ENCODE measurements at places on chromosomes 7 and 10.
A peak's percentile ranks its signal among the peaks of the same experiment; 100 is the strongest.

GRCh38 chr7:42029405-42029804 lies 207.6 kb downstream of the GLI3 start:
- H3K36me3 ChIP-seq, result no peaks in the 10 kb centered on the region
- no peaks in the 10 kb centered on the region for H3K4me1 ChIP-seq
- H3K4me3 ChIP-seq, result no peak overlapping the region
- no peak overlapping the region for H3K27ac ChIP-seq
- H3K27me3 ChIP-seq, result no peaks in the 10 kb centered on the region

GRCh38 chr7:143171697-143172096 lies 11.5 kb upstream of the TAS2R39 start:
- no peak overlapping the region for H3K27ac ChIP-seq
- H3K27me3 ChIP-seq, result peaks cover 3% of the 10 kb centered on the region
- no peak overlapping the region for H3K4me3 ChIP-seq

GRCh38 chr7:37027104-37027503 lies 302.8 kb upstream of the AOAH start:
- peaks cover 27% of the 10 kb centered on the region for H3K4me1 ChIP-seq
- H3K36me3 ChIP-seq, result peaks cover 38% of the 10 kb centered on the region
- H3K4me3 ChIP-seq, result no peak overlapping the region

GRCh38 chr7:132828502-132828901 lies 252.2 kb upstream of the PLXNA4 start:
- H3K36me3 ChIP-seq, result peaks cover 7% of the 10 kb centered on the region
- H3K27me3 ChIP-seq, result no peaks in the 10 kb centered on the region
- H3K4me3 ChIP-seq, result no peak overlapping the region
- no peak for DNase-seq

- no peak for DNase-seq
- H3K4me3 ChIP-seq, result no peak overlapping the region
- H3K36me3 ChIP-seq, result no peaks in the 10 kb centered on the region
- H3K4me1 ChIP-seq, result no peaks in the 10 kb centered on the region
These were observed 51.2 kb downstream of the PDK4 start for GRCh38 chr7:95545007-95545615.

GRCh38 chr7:85823396-85824080 lies 636.7 kb upstream of the SEMA3D start:
- no peak overlapping the region for H3K4me3 ChIP-seq
- H3K27ac ChIP-seq, result no peak overlapping the region
- no peaks in the 10 kb centered on the region for H3K36me3 ChIP-seq
- no peaks in the 10 kb centered on the region for H3K27me3 ChIP-seq
- H3K4me1 ChIP-seq, result no peaks in the 10 kb centered on the region

DNA sequence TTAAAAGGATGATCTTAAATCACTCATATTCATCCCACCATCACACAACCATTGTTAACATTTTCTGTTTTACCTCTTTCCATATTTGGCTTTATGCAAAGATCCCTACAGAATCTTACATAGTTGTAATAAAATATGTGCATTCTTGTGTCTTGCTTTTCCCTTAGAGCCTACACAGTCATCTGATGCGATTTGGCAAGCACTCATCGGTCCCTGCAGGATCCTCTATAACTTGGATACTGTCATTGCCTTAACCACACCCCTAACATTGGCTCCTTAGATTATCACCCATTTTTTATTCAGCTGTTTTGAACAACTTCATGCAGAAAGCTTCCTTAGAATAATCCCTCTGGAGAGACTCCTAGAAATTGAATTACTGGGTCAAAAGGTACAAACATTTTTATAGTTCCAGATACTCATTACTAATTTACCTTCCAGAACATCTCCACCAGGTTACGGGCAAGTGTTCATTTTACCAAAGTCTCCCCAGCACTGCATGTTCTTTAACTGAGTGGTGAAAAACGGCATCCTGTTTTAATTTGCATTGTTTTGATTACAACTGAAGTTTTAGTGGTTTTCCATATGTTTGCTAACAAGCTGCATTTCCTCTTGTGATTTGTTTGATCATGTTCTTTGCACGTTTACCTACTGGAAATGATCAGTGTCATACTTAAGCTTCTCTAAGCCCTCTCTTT lies 268.3 kb downstream of the GRID1 start:
- DNase-seq, result no peak
- H3K36me3 ChIP-seq, result no peaks in the 10 kb centered on the region
- H3K27me3 ChIP-seq, result peaks cover 16% of the 10 kb centered on the region
- no peak overlapping the region for H3K27ac ChIP-seq

DNA sequence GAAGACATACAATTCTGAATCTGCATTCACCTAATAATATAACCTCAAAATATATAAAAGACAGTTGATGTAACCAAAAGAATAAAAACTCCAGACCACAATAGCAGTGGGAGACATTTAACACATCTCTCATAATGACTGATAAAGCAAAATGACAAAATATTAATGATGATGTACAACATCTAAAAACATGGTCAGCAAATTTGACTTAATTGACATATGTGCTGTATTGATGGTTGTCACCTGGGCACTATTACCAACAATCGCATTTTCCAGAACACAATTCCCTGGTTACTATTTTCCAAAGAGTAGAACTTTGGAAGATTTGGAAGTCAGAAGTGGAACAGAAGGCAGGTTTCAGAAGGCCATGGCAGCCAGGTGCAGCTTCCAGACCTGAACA lies 899.5 kb upstream of the CELF2 start:
- no peak overlapping the region for H3K4me3 ChIP-seq
- H3K4me1 ChIP-seq, result no peaks in the 10 kb centered on the region
- no peaks in the 10 kb centered on the region for H3K36me3 ChIP-seq
- no peak for DNase-seq
- H3K27ac ChIP-seq, result no peak overlapping the region
- H3K27me3 ChIP-seq, result no peaks in the 10 kb centered on the region

DNA sequence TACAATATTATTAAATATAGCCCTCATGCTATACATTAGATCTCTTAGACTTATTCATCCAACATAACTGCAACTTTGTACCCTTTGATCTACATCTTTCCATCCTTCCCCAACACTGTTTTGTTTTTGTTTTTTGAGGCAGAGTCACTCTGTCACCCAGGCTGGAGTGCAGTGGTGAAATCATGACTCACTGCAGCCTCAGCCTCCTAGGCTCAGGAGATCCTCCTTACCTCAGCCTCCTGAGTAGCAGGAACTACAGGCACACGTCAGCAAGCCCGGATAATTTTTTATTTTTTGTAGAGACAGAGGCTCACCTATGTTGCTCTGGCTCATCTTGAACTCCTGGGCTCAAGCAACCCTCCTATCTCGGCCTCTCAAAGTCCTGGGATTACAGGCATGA lies 53.3 kb downstream of the NT5C2 start:
- no peak overlapping the region for H3K27ac ChIP-seq
- H3K27me3 ChIP-seq, result no peaks in the 10 kb centered on the region
- peaks cover 2% of the 10 kb centered on the region for H3K4me1 ChIP-seq
- no peak for DNase-seq

GRCh38 chr7:32283546-32283945 lies 206.6 kb downstream of the LSM5 start:
- H3K36me3 ChIP-seq, result no peaks in the 10 kb centered on the region
- H3K27me3 ChIP-seq, result no peaks in the 10 kb centered on the region
- H3K27ac ChIP-seq, result no peak overlapping the region
- H3K4me1 ChIP-seq, result no peaks in the 10 kb centered on the region

GRCh38 chr7:55191161-55191925 lies 172.5 kb downstream of the EGFR start:
- H3K27ac ChIP-seq, result no peak overlapping the region
- H3K27me3 ChIP-seq, result peaks cover 15% of the 10 kb centered on the region
- no peak for DNase-seq

DNA sequence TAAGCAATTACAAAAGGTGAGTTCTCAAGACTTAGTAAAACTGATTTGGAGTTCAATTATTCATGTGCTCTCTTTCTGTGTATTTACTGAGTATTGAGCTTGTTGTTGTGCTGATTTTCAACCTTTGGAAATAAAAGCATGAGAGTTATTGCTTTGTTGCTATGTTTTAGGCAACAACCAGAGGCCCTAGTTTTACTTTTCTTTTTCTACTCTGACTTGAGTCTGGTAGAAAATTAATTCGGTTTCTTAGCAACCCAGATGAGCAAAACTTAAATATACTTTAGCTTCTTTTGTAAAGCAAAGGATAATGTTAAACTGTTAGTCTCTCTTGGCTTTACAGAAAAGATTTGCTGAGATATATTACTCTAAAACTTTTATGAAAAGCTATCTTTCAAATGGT lies 66.4 kb upstream of the SCIN start:
- peaks cover under 1% of the 10 kb centered on the region for H3K27me3 ChIP-seq
- DNase-seq, result no peak
- H3K4me1 ChIP-seq, result no peaks in the 10 kb centered on the region
- H3K4me3 ChIP-seq, result no peak overlapping the region
- H3K36me3 ChIP-seq, result no peaks in the 10 kb centered on the region
- H3K27ac ChIP-seq, result no peak overlapping the region

DNA sequence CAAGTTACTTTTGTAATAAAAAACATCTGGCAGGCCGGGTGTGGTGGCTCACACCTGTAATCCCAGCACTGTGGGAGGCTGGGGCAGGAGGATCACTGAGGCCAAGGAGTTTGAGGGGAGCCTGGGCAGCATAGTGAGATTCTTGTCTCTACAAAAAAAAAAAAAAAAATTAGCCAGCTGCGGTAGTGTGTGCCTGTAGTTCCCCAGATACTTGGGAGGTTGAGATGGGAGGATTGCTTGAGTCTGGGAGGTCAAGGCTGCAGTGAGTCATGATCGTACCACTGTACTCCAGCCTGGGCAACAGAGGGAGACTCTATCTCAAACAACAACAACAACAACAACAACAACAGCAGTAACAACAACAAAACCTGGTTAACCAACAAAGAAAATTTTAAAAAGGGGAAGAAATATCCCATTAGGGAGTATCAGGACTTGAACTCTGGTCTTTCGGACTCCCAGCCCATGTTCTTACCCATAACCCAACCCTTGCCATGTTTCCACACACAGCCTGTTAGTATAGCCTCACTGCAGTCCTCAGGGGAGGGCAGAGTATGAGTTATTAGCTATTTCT lies 17.2 kb downstream of the PALD1 start:
- no peak for DNase-seq
- no peaks in the 10 kb centered on the region for H3K36me3 ChIP-seq
- peaks cover 25% of the 10 kb centered on the region for H3K4me1 ChIP-seq
- no peak overlapping the region for H3K27ac ChIP-seq
- peaks cover 17% of the 10 kb centered on the region for H3K27me3 ChIP-seq

DNA sequence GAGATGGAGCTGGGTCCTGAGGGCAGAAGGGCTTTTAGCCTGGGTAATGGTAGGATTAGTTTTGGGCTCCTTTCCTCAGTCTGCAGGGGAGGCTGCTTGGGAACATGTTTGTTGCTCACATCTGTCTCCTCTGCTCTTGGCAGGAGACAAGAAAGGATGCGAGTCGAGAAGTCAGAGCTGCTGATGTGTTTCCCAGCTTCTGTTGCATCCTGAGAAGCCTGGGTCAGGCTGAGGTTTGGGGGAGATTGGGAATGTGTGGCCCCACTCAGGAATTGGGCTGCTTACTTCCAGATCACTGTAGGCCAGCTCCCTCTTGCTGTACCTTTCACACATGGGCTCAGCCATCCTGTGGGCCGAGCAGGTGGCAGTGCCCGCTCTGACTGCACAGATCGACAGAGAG lies 79.2 kb downstream of the CCNY start:
- no peak for DNase-seq
- no peaks in the 10 kb centered on the region for H3K27me3 ChIP-seq
- no peaks in the 10 kb centered on the region for H3K36me3 ChIP-seq
- H3K4me3 ChIP-seq, result no peak overlapping the region

DNA sequence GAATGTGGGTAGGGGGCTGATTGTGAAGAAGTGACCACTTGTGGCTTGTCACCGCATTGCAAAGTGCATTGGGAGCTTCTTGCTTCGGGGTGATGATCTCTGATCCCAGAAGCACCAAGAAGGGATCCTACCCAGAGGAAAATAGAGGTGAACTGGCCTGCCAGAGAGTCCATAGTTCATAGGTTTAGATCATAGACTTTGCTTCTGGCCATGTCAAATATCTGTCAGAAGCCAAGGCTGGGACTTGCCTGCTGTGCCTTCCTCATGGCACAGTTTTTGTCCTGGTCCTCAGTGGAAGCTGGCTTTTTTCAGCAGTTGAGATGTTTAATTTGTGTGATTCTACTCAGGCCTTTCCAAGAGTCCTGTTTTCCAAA lies 1.1 kb downstream of the ZSWIM8 start:
- no peak for DNase-seq
- H3K4me3 ChIP-seq, result peak overlapping the region; percentile 85

GRCh38 chr7:4226524-4226882 lies 455.6 kb upstream of the FOXK1 start:
- H3K36me3 ChIP-seq, result no peaks in the 10 kb centered on the region
- no peak overlapping the region for H3K27ac ChIP-seq
- no peak overlapping the region for H3K4me3 ChIP-seq
- no peak for DNase-seq

GRCh38 chr7:95863-96260 lies 96.5 kb upstream of the FAM20C start:
- peaks cover 22% of the 10 kb centered on the region for H3K27me3 ChIP-seq
- H3K4me3 ChIP-seq, result no peak overlapping the region
- H3K27ac ChIP-seq, result no peak overlapping the region
- DNase-seq, result peak; percentile 1
- H3K36me3 ChIP-seq, result no peaks in the 10 kb centered on the region
